ENCODE measurements at places on chromosomes 5 and 9.

DNA sequence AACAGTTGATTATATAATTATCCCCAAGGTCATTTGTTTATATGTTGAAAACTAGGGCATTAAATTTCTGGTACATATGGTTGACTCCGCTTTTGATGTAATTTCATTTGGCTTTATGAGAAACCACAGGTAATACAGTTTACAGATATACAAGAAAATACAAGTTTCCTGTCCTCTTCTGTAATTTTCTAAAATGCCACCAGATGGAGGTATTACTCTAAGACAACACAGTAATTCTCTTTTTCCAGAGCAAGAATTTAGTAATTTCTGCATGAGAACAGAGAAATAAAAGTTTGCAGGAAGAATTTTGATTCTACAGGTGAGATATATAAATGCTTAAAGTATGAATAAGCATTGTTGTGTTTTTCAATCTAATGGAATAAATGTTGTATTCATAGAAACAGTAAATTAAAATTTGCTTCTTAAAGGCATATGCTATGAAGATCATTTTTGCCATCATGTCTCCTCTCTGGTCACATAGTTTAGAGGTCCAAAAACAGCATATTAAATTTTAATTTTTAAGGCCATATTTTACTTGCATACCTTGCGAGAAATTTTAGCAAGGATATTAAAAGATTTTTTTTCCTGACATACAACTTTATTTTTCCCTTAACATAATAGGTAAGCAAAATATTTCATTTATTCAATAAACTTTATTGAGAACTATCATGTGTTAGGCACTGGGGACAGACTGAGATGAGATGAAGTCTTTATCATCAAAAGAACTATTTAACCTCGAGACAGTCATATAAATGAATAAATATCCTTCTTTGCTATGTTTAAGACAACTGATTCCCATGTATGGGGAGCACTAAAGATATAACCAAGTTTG, 22.7 kb downstream of the CHD1 start:
- DNase-seq: peak; percentile 55

DNA sequence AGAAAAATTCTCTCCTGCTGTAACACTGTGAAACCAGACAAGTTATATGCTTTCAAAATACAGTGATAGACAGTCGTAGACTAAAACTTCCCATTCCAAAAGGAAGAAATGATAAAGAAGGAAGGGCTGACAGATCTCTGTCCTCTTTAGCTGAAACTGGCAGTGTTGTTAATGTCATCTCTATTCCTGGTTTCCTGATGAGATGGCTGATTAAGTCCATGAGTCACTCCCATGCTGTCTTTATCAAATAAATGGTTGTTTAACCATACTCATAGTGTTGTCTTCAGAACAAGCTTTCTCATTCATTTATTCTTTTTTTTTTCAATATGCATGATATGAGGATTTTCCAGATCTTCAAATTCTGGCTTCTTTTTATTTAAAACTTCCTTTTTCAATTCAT, 952.2 kb upstream of the WWC1 start:
- DNase-seq: peak; percentile 46

DNA sequence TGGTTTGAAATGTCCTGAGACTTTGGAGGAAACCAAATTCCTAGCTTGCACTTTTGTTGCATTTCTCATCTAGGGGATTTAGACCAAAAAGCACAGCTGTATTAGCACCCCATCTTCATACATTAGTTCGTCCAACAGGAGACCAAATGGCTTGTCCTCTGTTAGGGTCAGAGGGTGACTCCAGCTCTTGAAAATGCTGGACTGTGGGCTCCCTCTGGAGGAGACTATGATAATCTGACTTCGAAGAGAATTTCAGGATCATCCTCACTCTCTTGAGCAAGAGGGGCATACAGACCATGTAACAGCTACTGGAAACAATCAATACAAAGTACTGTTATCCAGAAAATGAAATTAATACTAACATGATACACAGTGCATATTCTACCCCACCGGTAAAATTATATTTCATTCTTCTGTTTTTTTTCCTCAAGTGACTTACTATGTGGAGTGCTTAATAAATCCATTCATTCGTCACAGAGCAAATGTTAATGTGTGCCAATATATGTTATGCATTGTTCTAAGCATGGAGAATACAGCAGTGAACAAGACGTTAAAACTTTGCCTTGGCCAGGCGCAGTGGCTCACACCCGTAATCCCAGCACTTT, 63.7 kb upstream of the PPP2CA start:
- peak; percentile 72 for DNase-seq

DNA sequence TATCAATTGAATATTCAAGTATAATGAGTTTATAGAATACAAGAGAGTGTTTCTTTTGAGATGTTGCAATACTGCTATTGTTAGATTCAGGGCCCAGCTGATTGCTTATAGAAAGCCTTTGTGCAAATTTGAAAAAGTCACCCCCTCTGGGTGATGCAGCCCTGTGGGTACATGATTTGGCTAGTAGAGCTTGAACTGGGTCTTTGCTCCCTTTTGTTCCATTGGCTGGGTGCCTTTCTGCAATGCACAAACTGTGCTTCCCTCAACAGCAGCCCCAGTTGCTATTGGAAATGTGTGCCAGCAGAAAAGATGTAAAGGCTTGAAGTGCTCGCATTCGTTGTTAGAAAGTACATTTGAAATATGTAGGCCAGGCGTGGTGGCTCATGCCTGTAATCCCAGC, 61.8 kb upstream of the CEMIP2 start:
- no peak for DNase-seq

DNA sequence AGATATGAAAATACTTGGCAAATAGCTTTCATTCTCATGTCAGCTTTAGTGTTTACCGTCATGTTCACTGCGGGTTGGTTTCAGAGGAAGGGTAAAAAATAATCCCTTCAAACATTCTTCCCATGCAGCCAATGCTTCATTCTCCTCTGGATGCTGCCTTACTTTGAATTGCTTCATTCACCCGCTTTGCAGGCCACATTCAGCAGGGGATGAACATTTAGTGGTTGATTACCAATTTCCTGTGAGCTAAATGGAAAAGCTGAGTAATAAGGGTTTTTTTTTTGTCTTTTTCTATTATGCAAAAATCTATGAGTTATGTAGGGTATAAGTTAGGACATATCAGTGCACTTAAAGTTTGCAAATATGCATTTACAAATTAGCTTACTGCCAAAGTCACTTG, 96.3 kb upstream of the MEF2C start:
- DNase-seq: no peak

DNA sequence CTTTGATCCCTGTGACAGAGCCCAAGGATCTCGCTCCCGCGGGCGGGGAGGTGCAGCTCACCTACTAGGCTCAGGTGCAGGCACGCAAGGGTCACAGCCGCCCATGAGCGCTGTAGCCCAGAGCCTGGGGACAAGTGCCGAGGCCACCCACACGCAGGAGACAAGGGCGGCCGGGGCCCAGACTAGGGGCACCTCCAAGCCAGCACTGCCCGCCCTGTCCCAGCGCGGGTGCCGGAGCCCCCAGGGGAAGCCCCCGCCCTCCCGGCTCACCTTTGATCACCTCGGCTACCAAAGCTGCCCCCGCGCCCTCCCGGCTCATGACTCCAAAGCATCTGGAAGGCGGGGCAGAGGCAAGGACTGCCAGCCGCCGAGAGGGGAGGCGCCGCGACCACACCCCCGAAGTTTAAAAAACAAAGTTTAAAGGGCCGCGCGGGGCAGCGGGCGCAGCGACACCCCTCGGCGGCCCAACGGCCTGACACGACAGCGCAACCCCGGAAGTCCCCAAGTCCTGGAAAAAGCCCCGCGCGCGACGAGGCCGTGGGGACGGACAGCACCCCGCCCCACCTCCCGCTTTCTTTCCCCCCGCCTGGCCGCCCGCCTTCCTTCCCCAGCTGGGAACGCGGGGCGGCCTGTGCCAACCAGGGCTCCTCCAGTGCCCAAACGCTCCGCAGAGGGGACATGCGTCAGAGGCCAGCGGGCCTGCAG, 53.0 kb downstream of the CDC14B start:
- DNase-seq: peak; percentile 49

DNA sequence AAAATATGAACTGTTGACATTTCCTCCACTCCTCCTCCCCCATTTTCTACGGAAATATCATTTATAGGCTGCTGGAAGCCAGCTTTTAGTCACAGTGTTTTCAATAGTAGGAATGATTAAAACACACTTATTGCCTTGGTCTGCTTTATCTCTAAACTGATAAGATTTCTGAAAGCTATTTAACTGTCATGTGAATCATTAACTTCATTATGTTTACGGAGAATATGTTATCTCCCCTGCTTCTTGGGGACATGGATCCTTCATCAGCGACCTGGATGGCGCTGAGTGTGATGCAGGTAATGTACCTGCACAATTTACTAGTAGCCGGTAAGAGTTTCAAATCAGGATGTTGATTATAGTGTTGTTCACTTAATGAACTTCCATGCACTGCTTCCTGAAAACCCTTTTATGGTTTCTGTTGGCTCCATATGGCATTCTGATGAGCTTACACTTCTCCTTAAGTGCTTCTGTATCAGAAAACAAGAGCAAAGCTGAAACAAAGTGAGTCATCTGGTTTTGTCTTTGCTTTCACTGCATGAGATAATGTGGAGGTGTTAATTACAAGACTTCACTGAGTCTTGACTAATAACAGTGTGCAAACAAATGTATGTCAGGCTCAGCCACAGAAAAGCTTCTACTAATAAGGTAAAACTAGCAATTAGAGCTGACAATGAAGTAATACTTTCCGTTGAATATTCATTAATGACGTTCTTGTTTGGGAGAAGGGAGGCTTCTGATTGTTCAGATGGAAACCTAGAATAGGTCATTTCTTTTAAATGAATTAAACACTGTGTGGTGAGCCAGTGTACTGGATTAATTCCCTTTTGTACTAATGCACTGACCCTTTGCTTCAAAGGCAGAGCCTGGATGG, 162.4 kb upstream of the ZNF608 start:
- DNase-seq: peak; percentile 50

GRCh38 chr5:90334741-90335140, 74.8 kb downstream of the CETN3 start:
- DNase-seq: no peak

DNA sequence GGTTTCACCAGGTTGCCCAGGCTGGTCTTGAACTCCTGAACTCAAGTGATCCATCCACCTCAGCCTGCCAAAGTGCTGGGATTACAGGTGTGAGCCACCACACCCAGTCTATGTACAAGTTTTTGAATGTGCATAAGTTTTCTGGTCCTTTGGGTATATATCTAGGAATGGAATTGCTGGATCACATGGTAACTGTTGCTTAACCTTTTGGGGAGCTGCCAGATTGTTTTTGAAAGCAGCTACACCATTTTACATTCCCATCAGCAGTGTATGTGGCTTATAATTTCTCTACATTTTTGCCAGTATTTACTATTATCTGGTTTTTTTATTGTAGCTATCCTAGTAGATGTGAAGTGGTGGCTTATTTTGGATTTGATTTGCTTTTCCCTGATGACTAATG, 8.9 kb upstream of the LNPEP start:
- no peak for DNase-seq
